ENCODE measurements at places on chromosomes 7 and 10.

GRCh38 chr10:101950213-101950612 lies 105.8 kb downstream of the ARMH3 start:
- DNase-seq = no peak

DNA sequence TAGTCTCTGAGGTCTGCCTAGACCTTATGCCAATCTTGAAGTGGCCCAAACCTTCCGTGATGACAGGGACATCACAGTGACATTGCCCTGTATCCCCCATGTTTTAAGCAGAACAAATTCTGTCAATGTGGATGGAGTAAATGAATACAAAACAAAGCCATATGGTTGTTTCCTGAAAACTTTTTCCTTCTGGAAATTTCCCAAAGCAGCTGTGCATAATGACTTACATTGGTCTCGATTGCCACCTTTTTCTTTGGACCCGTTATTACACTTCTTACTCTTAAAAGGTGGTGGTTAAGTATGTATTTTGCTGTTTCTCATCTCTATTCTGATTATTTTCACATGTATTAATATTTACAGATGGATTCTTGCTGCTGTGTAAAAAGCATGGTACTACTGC lies 411.2 kb upstream of the KLF6 start:
- no peak for DNase-seq

GRCh38 chr7:69735582-69735981 lies 137.3 kb downstream of the AUTS2 start:
- DNase-seq = no peak

DNA sequence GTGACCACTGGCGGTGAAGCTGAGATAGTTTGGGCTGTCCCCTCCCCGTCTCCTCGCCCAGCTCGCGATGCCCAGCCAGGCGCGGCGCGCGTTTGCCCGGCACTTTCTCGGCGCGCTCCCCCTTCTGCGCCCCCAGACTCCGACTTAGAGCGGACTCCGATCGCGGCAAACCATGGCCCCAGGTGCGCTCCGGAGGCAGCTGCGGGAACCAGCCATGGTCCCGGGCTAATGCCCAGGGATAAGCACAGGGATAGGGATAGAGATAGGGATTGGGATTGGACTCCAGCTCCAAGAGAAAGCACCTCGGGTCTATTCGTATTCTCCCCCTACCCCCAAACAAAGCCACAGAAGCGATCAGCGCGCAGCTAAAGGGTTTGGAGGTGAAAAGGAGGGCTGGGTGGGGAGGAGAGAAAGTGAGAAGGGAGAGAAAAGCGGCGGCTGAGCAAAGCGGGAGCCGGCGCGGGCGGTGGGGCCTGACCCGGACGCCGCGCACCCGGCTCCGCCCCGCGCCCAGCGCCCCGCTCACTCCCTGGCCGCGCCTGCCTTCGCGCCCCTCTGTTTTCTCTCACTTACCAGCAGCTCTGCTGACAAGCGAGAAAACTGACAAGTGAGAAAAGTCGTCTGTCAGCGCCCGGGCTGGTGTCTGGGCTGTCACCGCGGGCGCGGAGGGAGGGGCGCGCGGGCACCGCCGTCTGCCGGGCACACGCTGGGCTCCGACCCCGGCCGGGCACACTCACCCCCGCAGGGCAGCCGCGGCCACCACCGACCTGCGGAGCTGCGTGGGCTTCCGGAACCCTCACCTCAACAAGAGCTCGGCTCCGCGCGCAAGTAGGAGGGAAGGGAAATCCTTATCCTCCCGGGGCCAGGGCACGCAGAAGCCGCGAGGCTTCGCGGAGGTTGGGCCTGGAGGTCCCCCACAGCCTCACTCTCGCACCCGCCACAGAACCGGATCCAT lies at the start of gene PDE1C:
PDE1C (minus strand) TSS at position 2 of the 955 bp plus-strand sequence.
- DNase-seq = no peak

DNA sequence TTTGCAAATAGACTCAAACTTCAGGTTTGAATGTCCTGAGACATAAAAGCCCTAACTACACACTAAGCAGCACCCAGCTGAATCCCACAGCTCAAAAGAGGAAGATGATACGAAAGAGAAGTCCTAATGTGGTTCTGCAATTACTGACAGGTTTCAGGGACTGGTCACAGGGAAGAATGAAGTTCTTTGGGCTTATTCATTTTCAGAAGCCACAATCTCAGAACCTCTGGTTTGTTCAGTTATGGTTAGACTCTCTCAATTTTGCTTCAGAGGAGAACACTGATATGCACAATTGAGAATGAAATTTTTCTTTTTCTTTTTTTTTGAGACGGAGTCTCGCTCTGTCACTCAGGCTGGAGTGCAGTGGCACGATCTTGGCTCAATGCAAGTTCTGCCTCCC lies 94.6 kb upstream of the FAM180A start:
- DNase-seq = no peak

DNA sequence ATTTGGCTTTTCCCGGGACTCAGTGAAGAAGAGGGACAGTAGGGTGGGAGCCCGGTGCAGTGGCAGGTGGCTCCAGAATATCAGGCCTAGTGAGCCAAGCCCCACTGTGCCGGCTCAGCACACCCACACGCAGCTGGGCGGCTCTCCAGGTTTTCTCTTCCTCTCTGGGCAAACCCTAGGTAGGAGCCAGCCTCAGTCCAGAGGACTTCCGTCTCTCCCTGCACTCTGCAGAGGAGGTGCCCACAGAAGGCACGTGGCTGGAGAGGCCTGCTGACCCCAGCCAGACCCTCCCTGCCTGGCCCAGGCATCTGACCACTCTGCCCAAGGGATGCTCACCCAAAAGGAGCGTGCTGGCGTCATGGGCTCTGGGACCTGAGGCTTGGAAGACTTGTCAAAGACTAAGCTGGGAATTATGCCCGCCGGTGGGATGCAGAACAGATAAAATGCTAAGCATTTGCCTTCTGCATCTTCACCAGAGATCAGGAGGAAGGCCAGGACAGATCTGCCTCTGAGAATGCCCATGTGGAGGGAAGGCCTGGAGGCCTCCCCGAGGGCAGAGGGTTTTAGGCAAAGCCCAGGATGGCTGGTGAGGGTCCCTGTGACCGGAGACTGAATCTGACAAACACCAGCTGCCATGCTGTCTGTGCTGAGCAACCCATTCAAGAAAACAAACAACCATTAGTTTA lies 40.2 kb downstream of the TCERG1L start:
- DNase-seq = no peak

GRCh38 chr10:132994185-132994796 lies 51.9 kb upstream of the CFAP46 start:
- DNase-seq = no peak

GRCh38 chr10:777913-778479 lies 88.5 kb upstream of the DIP2C start:
- no peak for DNase-seq

DNA sequence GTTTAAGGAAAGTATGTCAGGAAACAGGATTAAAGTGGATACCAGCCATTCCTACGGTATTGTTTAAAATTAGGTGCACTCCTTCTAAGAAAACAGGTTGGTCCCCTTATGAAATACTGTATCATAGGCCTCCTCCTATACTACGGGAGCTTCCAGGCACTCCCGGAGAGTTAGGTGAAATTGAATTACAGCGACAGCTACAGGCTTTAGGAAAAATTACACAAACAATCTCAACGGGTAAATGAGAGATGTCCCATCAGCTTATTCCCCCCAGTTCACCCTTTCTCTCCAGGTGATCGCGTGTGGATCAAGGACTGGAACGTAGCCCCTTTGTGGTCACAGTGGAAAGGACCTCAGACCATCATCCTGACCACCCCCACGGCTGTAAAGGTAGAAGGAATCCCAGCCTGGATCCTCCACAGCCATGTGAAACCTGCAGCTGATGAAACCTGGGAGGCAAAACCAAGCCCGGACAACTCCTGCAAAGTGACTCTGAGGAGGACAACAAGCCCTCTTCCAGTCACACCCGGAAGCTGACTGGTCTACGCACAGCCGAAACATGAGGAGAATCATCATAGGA lies 25.1 kb upstream of the GHITM start:
- no peak for DNase-seq

GRCh38 chr7:2663121-2663886 lies 24.7 kb upstream of the AMZ1 start:
- DNase-seq = no peak

DNA sequence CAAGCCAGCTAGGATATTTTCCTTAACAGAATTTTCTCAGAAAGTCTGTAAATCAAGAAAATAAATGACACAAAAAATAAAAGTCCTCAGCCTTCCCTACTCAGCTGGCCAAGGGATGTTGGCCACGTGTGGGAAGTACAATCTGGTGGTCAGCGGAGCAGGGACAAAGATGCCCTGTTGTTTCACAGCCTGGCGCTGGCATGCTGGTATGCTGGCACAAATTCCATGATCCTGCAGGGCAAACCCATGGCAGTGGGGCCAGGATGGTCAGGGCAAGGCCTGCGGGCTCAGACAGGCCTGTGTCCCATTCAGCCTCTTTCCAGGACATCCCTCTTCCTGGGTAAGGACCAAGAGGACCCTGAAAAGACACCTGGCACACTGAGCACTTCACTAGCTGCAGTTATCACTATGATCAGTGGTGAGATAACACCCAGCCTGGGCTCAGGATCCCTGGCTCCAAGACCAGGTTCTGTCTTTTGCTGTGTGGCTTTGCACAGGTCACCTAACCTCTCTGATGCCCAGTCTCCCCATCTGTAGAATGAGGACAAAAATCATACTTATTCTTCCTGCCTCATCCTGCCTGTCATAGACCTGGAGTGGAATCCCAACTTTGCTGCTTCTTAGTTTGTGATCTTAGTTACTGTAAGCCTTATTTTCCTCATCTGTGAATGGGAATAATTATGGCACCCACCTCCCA lies 10.8 kb upstream of the HSPA12A start:
- no peak for DNase-seq

- no peak for DNase-seq
These were observed 93.6 kb upstream of the IL6 start for GRCh38 chr7:22633286-22633953.

DNA sequence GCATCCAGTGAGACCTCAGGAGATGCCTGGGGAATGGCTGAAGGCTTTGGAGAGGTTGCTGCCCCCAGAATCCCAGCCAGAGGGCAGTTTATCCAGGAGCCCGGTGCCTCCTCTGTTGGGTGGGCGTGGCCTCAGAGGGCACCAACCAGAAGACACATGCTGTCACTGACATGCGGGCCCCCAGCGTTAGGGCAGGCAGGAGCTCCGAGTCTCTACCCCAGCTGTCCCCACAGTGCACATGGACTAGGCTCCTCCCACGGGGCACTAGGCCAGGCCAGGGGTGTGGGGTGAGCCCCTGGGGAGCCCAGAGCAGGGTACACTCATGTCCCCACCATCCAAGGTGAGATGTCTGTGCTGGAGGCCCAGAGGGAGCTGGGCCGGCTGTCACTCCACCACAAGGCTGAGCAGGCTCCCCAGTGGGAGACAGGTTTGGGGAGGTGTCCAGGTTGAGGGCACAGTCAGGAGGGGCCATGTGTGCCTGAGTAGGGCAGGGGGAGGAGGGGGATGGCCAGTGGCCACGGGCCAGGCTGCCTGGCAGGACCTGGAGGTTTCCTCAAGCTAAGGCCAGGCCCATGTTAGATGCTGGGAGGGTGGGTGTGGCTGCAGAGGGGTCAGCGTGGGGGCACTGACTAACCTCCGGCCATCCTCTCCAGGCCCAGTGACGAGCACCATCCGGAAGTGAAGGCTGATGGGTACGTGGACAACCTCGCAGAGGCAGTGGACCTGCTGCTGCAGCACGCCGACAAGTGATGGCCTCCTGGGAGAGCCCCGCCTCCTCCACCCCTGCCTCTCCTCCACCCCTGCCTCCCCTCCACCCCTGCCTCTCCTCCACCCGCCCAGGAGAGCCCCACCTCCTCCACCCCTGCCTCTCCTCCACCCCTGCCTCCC lies 131.3 kb downstream of the FAM53B start:
- DNase-seq = peak; percentile 46

GRCh38 chr10:130341356-130341755 lies 205.2 kb downstream of the GLRX3 start:
- peak; percentile 10 for DNase-seq

DNA sequence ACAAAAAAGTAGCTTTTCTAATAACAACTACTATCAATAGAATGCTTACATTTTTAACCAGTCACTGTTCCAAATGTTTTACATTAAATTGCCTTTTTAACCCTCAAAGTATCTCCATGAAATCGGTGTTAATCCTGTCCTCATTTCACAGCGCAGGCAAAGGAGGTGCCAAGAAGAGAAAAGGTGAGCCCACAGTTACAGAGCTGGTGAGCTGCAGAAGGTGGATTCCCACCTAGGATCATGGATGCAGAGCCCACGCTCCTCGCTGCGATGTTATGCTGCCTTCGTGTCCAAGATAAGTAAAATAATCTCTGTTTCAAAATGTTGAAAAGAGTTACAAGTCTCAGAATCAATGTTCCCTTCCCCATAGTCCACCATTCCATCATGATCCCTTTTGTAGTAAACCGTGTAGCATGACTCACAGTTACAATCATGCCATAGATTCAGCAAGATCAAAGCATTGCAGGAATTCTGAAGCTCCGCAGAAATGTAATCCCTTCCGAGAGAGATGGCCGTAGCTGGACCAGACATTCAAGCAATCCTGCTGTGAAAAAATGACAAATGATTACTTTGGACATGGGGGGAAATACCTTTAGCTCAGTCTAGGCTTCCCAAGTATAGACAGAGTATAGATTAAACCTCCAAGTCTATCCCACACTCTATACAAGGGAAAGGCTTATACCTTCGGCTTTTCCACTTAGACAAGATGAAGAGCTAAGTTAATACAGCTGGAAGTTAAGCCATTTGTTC lies 394.7 kb upstream of the AKR1E2 start:
- DNase-seq = no peak

DNA sequence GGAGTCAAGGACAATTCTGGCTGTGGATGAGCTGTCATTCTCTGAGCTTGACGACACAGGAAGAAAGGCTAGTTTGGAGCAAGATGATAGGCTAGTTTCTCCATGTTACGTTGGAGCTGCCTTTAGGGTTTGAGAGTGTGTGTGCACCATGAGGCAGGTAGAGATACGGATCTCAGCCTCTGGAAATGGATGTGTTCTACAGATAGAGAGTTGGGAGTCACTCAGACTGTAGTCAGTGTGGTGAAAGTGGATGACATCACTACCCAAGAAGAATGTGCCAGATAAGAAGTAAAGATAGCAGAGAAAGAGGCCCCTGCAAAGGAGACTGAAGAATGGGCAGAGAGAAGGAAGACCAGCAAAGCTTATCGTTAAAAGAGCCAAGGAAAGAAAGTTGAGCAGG lies 42.4 kb downstream of the PNLIPRP3 start:
- DNase-seq = no peak

DNA sequence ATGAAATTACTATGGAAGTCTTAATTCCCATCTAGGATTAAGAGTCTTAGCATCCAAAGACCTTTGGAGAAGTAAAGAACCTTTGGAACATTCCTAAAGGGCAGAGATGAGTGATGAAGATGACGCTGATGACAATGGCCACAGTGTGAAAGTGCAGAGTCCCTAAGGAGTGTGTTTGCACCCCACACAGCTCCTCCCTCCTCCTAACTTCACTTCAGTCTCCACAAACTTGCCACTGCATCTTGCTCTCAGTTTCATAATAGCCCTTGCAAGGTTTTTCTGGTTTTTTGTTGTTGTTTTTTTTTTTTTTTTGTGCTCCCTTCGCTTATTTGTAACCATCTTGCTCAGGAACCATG lies 117.5 kb upstream of the ANLN start:
- DNase-seq = no peak

- DNase-seq = no peak
These were observed 108.7 kb downstream of the ETV1 start for GRCh38 chr7:13880789-13881188.

- DNase-seq = no peak
These were observed 13.2 kb upstream of the PTER start for GRCh38 chr10:16423599-16423998.
